Activated naive CD4-positive, alpha-beta T cell treated with anti-CD3 and anti-CD28 coated beads, Interleukin-2, amount 50 U/mL, for 72 hours (primary cell): ENCODE measurements at places on chromosomes 12 and 14. TPM values are rescaled to one million over a fixed set of nuclear protein-coding genes. Genes with fewer than 3 reads are reported as not detected.

- DNase-seq: no peak
Measured at GRCh38 chr12:62530596-62530995, 64.0 kb downstream of the MON2 start.

- DNase-seq: no peak
Measured at GRCh38 chr14:100557658-100558057, 29.6 kb downstream of the BEGAIN start.

GRCh38 chr14:37587881-37588666, 7.0 kb downstream of the FOXA1 start:
- DNase-seq: no peak

The CLEC1B gene
- total RNA-seq: not detected

The TESPA1 gene
- total RNA-seq: 95.8 TPM

The ZBTB42 gene
- total RNA-seq: 2.9 TPM

The DIP2B gene
- 33.8 TPM for total RNA-seq

The MBIP gene
- total RNA-seq: 42.8 TPM

DNA sequence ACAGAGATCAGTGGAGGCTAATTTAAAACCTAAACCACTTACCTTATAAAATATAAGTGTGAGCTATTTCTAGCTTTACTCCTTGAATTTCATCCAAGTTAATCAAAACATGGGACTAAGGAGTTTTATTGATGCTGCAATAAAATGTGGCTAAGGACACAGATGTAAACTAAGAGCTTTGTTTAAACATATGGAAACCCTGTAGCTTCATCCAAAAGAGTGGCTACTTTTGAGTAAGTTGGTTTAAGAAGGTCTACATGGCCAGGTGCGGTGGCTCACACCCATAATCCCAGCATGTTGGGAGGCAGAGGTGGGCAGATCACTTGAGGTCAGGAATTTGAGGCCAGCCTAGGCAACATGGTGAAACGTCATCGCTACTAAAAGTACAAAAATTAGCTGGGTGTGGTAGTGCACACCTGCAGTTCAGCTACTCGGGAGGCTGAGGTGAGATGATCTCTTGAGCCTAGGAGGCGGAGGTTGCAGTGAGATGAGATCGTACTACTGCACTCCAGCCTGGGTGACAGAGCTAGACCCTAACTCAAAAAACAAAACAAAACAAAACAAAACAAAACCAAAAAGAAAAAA, 40.4 kb downstream of the TCHP start:
- no peak for DNase-seq

The AJUBA gene
- total RNA-seq: 1.5 TPM

The PKP2 gene
- total RNA-seq: 0.77 TPM

GRCh38 chr12:19181666-19182426, 52.3 kb downstream of the PLEKHA5 start:
- DNase-seq: no peak

The DAAM1 gene
- 13.9 TPM for total RNA-seq

DNA sequence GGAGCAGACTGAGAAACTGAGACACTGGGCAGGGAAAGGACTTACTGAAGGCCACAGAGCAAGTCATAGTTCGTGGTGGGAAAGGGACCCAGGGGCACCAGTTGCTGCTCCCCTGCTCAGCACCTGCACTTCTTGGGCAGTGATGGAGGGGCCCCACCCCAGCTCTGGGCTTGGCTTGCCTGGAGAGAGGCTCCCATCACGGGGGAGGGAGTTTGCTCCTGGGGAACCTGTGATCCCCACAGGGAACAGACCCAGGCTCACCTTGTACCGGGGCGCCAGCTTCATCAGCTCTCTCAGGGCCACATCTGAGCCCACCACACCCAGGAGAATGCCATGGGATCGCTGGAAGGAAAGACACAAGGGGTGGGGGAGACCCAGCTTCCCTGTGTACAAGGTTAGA, 39.8 kb downstream of the CACNA2D4 start:
- DNase-seq: no peak

DNA sequence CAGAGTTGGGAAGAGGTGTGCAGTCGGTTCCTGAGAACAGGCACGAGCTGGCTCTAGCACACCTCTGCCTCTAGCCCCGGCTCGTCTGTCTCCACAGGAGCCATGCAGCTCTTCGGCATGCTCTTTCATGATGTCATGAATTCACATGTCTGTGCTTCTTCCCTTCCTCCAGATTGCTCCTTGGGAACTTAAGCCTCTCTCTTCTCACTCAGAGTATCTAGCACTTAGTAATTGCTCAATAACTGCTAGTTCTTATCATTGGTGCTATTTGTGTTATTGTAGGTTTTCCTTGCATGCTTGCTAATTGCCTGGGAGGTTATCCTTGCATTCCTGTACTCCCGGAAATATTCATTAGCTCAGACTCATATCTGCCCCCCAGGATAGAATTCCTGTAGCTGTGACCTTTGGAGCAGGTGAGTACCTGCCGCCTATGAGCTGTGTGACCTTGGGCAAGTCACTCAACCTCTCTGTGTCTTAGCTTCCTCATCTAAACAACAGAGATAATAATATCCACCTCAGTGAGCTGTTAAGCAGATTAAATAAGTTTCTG, 19.5 kb downstream of the FAM181A start:
- DNase-seq: no peak

DNA sequence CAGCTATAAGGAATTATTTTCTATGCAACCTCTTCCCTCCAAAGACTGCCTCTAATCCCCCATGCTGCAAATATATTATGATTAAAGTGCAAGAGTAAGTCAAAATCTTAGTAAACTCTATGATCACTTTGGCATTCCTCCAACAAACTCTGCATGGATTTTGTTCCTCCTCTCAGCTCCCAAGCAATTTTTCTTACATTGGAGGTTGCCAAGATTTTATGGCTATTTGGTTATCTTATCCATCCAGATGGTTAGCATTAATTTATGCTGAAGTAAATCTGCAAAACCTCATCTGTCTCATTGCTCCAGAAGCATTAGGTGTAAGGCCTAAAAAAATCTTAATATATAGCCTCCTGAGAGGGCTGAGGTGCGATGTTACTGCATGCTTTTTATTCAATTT, 228.1 kb downstream of the CHST11 start:
- DNase-seq: no peak

- no peak for DNase-seq
Measured at GRCh38 chr12:52827499-52828090, 6.5 kb downstream of the KRT79 start.

The SLC22A17 gene
- 8.8 TPM for total RNA-seq

DNA sequence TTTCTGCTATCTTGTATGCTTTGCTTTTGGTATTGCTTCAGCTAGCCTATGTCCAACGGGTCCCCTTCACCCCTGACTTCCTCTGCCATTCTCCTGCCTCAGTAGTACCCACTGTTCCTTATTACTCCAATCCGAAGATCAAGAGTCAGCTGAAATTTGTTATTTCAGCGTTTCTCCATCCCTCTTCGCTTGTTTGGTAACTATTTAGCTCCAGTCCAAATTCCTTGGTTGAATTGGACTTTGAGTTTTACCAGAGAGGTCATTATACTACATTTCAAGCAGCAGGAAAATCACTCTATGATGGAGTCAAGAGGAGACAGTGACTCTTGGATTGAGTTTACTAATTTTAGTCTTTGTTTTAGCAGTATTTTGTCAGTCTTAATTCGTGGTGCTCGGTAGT, 4.5 kb downstream of the ETFBKMT start:
- DNase-seq: no peak

The PIWIL1 gene
- not detected for total RNA-seq

The HCAR1 gene
- total RNA-seq: 1.8 TPM

GRCh38 chr14:24212924-24213865, at the start of gene CHMP4A:
Gene CHMP4A, minus strand, starts transcription at chr14:24213488. Its CDS starts 49 bp downstream, at chr14:24213439.
- peak; percentile 93 for DNase-seq

GRCh38 chr14:91573894-91574837, 64.1 kb upstream of the PPP4R3A start:
- peak; percentile 76 for DNase-seq

DNA sequence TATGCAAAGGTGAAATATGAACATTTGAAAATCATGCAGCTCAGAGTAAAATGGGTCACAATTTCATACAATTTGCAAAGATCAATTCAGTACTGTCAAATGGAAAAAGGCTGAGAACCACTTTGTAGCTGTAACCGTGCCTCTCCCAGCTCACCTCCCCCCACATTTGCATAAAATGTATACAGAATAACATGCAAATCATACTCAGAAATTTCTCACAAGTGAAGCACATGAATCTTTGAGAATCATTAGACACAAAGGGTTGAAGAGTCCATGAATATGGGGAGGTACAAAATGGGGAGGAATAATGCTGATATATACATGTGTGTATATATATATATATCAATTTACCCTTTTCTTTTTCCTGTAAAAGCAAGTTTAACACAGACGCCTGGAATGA, 162.1 kb downstream of the APAF1 start:
- no peak for DNase-seq

The MIP gene
- total RNA-seq: not detected

DNA sequence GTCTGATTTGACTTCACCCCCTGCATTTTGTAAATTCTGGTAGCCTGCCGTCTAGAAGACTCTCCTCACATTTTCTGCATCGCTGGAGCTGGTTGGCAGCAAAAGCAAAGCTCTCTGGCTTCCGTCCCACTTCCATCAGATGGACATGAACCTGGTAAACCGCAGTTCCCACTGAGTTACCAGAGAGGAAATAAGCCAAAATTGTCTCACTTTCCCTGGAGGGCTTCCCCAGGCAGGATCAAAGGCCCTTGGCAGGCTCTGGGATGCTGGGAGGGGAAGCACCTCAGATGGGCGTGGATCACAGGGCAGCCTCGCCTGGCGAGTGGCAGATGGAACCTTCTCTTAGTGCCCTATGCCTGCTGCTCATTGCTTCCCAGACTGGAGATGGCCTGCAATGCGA, 243.5 kb downstream of the TMEM132C start:
- DNase-seq: no peak

The ERP27 gene
- 5.0 TPM for total RNA-seq

The ABCB9 gene
- total RNA-seq: 8.9 TPM

The AQP5 gene
- total RNA-seq: not detected

DNA sequence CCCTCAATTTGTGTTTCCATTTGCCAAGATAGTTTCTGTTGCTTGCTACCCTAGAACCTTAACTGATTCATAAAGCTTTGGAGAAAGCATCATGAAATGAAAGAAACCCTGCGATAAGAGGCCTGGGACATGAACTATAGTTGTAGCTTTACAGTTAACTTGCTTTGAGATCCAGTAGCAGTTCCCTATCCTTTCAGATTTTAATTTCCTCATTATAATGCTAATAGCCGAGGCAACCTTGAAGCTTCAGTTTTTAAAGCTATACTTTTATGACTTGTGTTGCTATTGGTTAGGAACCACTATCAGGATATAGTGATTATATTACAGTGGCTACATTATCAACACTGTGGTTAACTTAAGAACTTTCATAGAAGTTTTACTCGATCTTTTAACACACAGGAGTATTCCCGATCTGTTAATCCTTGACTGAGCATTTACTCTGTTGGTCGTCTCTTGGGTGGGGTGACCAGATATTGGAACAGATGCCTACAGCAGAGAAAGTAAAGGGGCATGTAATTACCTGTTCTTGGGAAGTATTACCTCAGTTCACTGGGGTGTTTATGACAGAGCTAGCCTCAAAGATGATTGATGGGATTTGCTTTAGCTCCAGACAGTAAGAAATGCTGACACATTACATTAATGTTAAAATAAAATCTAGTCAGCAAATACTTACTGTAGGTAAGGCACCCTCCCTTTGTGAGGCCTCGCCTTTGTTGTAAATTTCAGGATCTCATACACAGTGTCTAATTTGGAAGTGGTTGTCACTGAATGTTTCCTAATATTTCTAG, 86.2 kb upstream of the CSRP2 start:
- DNase-seq: no peak

GRCh38 chr12:15963271-15963670, 52.1 kb downstream of the DERA start:
- DNase-seq: no peak

DNA sequence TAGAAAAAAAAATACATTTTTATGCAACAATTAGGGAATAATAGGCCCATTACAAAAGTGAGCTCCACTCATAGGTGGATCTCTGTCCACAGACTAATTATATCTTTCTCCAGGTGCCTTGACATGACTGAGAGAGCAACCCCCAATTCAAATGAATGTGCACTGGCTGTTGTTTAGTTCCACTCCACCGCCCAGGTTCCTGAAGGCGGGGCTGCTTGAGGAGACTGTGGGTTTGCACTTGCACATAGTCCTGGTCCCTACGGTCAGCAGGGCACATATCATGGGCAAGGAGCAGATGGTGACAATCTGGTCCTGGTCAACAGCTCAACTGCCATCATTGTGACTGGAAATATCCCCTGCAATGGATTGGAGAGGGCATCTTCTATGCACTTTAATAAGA, 195.6 kb upstream of the PWP1 start:
- DNase-seq: no peak

GRCh38 chr12:54463484-54463883, 9.9 kb downstream of the GTSF1 start:
- no peak for DNase-seq

DNA sequence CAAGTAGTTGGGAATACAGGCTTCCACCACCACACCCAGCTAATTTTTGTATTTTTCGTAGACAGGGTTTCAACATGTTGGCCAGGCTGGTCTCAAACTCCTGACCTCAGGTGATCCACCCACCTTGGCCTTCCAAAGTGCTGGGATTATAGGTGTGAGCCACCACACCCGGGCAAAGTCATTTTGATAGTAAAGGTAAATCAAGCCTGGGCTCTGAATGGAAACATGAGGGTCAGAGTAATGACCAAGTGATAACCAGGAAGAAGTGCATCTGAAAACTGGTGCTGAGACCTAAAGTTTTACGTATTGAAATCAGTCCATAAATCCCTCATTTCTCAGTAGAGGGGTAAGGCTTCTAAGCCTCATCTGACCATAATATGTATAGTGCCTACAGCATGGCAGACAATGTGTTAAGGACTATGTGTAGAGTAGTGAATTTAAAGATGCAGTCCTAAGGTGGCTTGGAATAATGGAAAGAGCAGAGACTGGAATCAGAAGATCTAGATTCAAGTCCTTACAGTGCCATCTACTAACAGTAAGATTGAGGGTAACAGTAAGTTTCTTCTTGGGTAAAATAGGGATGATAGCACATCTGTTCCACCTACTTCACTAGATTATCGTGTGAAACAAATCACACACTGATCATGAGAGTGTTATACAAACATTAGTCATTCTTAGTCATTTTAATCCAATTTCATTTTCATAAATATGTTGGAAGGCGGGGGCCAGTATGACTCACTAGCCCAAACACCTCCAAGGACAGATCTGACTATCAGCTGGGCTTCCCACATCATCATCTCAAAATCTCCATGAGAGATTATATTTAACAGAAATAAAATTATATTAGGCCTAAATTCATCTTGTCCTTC, 11.2 kb downstream of the MAP4K5 start:
- peak; percentile 57 for DNase-seq

The WNT1 gene
- total RNA-seq: not detected

- DNase-seq: no peak
Measured at GRCh38 chr12:93060666-93061472, 131.8 kb upstream of the EEA1 start.
